ENCODE measurements at places on chromosomes 2 and 18. TPM values are rescaled to one million over a fixed set of nuclear protein-coding genes. Genes with fewer than 3 reads are reported as not detected.

The DPP10 gene
- 50.9 TPM for total RNA-seq

The UGT1A8 gene
- not detected for total RNA-seq

The VWA3B gene
- total RNA-seq = 0.98 TPM

The LOXL3 gene
- total RNA-seq = 11.1 TPM

The POTEF gene
- total RNA-seq = not detected

The MIB1 gene
- 56.1 TPM for total RNA-seq

The KCNG2 gene
- 0.25 TPM for total RNA-seq

The CFAP53 gene
- 0.74 TPM for total RNA-seq

The RNU2-63P gene
- not detected for total RNA-seq

The CCDC121 gene
- total RNA-seq = 3.9 TPM

The OTOS gene
- total RNA-seq = not detected

The HOXD11 gene
- total RNA-seq = not detected

The CNTNAP5 gene
- 26.6 TPM for total RNA-seq

The GCG gene
- 0.49 TPM for total RNA-seq

The CHRNA1 gene
- total RNA-seq = not detected

All from temporal lobe (tissue), 4 donors.